ENCODE measurements at places on chromosomes 1 and 21.

GRCh38 chr21:37531431-37531932 lies 164.9 kb downstream of the DYRK1A start:
- no peak for DNase-seq

DNA sequence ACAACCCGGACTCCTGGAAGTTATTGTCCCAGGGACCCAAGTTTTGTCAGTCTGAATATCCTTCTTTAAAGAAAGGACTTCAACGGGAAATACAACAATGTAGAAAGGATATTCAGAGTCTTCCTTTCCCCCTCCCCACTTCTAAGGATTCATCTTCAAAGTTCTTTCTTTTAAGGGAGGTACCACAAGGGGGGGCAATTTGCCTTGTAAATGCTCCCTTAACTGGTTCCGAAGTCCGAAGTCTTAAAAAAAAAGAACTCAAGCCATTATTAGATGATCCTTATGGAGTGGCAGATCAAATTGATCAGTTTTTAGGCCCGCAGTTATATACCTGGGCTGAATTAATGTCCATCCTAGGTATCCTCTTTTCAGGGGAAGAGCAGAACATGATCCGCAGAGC lies 47.0 kb downstream of the SERINC2 start:
- DNase-seq, result no peak

DNA sequence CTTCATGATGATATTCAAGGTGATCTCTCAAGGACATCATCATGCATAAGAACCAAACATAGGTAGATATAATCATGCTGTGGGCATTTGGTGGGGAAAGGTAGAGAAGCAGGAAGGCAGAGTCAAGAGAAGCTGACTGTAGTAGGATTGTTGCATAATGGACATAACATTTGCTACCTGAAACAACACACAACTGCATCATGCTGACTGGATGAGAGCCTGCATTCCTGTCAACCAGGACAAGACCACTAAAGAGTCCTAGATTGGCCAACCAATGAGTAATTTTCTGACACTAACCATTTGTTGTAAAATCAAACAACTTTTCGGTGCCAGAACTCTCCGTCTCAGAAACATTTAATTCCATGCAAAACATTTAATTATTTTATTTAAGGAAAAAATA lies 377.2 kb downstream of the PLPP3 start:
- no peak for DNase-seq

DNA sequence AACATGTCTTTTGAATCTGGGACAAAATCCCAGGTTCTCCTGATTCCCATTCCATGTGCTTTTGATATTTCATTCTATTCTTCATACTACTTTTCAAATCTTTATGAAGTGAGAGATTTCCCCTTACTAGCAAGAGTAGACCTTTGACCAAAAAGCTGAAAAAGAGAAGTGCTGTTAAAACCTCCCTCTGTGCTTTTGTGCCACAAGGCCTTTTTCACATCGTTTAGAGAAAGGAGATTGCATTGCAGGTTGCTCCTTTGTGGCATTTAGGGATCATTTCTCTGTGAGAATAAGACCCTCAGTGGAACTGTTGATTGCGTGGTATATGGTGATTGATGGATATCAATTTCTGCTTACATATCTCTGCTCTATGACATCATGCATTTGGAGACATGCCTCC lies 148.8 kb downstream of the TGFB2 start:
- DNase-seq, result no peak

DNA sequence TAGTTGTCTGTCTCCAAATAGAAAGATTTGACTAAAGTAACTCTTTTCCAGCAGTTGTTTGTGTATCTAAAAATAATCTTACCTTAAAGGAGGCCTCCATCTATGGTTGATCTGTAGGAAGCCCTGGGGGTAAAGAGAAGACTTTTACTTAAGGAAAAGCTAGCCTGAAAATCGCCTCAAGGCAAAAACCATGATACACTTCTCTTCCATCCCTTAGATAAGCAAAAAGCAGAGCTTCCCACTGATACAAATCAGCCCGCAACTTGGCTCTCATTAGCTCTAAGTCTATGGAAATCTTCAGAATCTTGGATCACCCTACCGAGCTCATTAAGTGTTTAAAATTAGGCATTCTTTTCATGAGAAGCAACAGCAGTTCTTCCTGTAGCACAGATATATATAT lies 576.9 kb upstream of the PTBP2 start:
- DNase-seq, result no peak

- DNase-seq, result no peak
Measured at GRCh38 chr1:42420121-42420520, 35.7 kb downstream of the ZMYND12 start.

DNA sequence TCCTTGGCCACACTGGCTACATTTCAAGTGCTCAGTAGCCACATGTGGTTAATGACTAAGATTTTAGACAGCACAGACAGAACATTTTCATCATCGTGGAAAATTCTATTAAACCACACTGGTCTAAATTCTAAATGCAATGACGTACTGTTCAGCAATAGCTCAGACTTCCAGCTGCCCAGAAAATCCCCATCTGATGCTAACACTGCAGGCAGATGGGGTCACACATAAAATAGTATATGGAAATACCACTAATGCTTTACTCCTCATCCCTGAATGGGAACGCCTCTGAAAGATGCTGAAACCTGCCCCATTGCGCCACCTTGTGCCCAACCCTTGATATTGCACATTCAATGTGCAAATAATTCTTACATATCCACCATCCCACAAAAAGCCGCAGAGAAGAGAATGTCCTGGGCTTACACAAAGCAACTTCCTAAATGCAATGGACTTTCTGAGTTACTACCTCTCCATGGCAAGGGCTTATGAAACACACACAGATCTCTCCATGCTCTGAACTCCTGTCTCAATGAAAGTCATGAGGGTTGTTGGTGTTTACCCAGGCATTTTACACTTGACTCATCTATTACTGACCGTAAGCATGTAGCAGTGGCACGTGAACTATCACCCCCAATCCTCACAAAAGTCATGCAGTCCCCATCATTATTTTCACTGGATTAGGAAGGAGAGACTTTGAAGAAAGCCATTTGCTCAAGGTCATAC lies 20.3 kb upstream of the SLC5A9 start:
- DNase-seq, result peak; percentile 75

DNA sequence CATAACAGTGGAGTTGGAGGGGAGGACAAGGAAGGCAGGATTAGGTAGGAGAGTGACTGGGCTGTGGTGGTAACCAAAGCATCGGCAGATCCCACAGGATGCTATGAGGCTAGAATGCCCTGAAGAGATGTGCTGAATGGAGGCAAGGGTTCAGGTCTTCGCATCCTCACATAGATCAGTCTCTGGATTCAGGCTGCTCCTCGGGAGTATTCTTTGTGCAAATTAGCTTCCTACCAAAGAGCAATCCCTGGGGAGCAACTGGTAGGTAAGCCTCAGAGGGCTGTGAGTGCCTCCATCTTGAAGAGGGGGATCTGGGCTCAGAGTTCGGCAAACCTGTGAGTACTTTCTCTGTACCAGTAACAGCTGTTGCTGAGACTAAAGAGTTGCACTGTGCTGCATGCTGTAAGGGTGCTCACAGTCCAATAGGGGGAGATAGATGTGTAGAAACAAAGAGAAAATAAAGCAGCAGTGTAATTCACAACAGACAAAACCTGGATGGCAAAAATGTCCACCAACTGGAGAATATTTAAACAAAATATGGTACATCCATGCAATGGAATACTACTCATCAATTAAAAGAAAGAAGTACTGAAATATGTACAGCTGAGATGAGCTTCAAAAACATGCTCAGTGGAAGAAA lies 322.4 kb upstream of the DEPDC1 start:
- no peak for DNase-seq

Measured in stimulated activated CD4-positive, alpha-beta T cell treated with anti-CD3 and anti-CD28 coated beads, Interleukin-15, amount 100 ng/mL, for 24 hours (primary cell).